Immature natural killer cell (primary cell): ENCODE measurements at places on chromosomes 2 and 18. TPM values are rescaled to one million over a fixed set of nuclear protein-coding genes. Genes with fewer than 3 reads are reported as not detected.
A peak's percentile ranks its signal among the peaks of the same experiment; 100 is the strongest.

FBLN7 gene
- not detected for polyA plus RNA-seq

HOXD3 gene
- not detected for polyA plus RNA-seq

GRCh38 chr18:11851806-11852337 lies 659 bp downstream of the CHMP1B start:
- peaks cover 26% of the 10 kb centered on the region for H3K27me3 ChIP-seq
- peak; percentile 63 for DNase-seq
- H3K4me1 ChIP-seq = peaks cover 46% of the 10 kb centered on the region
- peak overlapping the region; percentile 100 for H3K4me3 ChIP-seq
- peaks cover 4% of the 10 kb centered on the region for H3K36me3 ChIP-seq

- no peaks in the 10 kb centered on the region for H3K27me3 ChIP-seq
- H3K4me3 ChIP-seq = no peak overlapping the region
- DNase-seq = no peak
- H3K27ac ChIP-seq = no peak overlapping the region
Observed at GRCh38 chr2:241111440-241111805, 9.3 kb upstream of the MTERF4 start.

- H3K36me3 ChIP-seq = no peaks in the 10 kb centered on the region
- H3K27ac ChIP-seq = no peak overlapping the region
Observed at GRCh38 chr2:39183673-39184072, 60.1 kb downstream of the CDKL4 start.
